T-helper 2 cell treated with Interferon-gamma antibody and Interleukin-4, amounts not matched to agents 100 ng/mL and 5 ng/mL, for 36 hours (primary cell): ENCODE measurements at places on chromosomes 5 and 9. TPM values are rescaled to one million over a fixed set of nuclear protein-coding genes. Genes with fewer than 3 reads are reported as not detected.

PCDHGC4 gene
- 0.05 TPM in 1 of 2 replicates, not detected in the other for total RNA-seq

SOHLH1 gene
- not detected in 2 replicates for total RNA-seq

TXNDC8 gene
- total RNA-seq, result not detected in 2 replicates

OSMR gene
- not detected in 2 replicates for total RNA-seq

PPIC gene
- not detected in 2 replicates for total RNA-seq

CFAP90 gene
- not detected in 2 replicates for total RNA-seq

IL4 gene
- 4.0 and 7.9 TPM in 2 replicates for total RNA-seq

IRX1 gene
- not detected in 2 replicates for total RNA-seq

FOXD4L4 gene
- 0.09 and 0.23 TPM in 2 replicates for total RNA-seq

PPP2CA gene
- 150 and 154 TPM in 2 replicates for total RNA-seq

TNC gene
- 0.14 TPM in 1 of 2 replicates, not detected in the other for total RNA-seq

ADRA1B gene
- not detected in 2 replicates for total RNA-seq

PDE6A gene
- total RNA-seq, result not detected in 2 replicates

PHF24 gene
- total RNA-seq, result not detected in 2 replicates

RNF208 gene
- total RNA-seq, result 3.3 and 3.8 TPM in 2 replicates

CTSV gene
- 0.27 and 0.36 TPM in 2 replicates for total RNA-seq
